Mesendoderm (in vitro differentiated cells): ENCODE measurements at places on chromosomes 1 and 21.

GRCh38 chr1:170853302-170853701 is 82.0 kb upstream of the MROH9 start:
- no peak for DNase-seq

- DNase-seq: no peak
Measured at GRCh38 chr1:217983051-217983375, 302.1 kb upstream of the RRP15 start.

GRCh38 chr1:67948151-67949080 is 102.0 kb downstream of the DIRAS3 start:
- DNase-seq: no peak

DNA sequence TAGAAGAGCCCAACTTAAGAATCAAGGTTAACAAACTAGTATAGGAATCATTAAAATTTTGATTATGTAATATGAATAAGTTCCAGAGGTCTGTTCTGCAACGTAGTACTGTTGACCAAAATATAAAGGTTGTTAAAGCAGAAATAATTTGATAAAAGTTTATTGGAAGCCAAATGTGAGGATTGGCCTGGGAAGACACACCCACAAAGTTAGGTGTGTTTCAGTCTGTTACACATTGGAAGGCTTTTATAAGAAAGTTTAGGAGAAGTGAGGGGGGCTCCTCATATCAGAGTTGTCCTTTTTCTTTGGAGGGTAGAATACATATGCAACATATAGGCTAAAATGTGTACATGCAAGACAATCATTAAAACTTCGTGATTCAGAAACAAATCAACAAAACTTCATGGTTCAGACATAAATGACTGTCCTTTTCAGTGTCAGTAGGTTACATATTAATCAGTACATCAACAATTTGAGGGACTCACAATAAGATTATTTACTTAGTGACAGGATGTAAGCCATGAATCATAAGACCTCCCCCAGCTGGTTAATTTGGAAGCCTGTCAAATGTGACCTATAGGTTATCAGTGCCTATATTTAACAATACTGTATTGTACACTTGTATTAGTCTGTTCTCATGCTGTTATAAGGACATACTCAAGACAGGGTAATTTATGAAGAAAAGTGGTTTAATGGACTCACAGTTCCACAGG is 245.0 kb upstream of the B3GALT2 start:
- DNase-seq: no peak

DNA sequence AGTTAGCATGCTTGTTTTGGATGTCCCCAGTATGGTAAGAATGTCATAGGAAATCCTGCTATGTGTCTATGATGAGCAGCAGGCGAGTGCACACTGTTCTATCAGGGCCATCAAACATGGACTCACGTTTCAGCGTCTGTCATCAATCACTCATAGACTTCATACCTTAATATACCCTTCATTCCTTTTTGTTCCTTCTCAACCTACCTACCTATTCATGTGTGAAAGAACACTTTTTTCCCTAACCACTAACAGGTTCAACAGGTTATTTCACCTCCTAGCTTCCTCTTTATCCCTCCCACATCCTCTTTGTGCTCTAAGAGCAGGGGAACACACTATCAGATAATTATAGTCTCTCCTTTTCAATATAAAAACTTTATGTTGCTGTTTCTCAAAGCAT is 300.6 kb downstream of the TM2D1 start:
- no peak for DNase-seq

- DNase-seq: peak; percentile 96
Measured at GRCh38 chr1:154325583-154326545, 539 bp downstream of the ATP8B2 start.

DNA sequence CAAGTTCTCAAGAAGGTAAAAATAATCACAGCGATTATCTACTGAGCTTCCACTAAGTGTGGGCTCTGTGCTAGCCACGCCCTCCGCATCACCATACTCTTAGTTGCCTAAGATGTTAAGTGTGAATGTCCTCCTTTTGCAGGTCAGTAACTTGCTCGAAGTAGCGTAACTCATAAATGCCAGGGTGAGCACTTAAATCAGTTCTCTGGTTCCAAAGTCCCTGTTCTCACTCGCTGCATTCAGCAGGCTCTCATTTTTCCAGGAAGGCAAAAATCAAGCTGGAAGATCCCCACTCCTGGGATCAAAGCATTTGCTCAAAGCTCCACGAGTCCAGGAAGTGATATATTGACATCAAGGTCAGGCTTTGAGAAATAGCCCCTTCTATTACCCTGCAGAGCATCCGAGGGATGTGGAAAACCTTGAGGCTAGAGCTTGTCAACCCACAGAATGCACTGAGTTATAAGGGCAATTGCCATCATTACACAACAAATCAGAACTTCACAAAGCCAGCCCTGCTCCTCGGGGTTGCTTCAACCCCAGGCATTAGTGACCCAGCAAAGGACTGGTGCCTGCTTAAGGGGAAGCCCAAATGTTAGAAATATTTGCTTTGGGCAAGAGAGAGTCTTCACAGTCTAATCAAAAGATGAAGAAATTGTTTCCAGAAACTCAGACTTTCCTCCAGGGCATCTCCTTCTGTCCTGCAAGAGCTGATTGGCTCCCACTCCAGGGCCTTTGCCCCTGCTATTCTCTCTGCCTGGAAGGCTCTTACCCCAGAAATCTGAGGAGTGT is 19.5 kb downstream of the SLC30A1 start:
- DNase-seq: no peak

DNA sequence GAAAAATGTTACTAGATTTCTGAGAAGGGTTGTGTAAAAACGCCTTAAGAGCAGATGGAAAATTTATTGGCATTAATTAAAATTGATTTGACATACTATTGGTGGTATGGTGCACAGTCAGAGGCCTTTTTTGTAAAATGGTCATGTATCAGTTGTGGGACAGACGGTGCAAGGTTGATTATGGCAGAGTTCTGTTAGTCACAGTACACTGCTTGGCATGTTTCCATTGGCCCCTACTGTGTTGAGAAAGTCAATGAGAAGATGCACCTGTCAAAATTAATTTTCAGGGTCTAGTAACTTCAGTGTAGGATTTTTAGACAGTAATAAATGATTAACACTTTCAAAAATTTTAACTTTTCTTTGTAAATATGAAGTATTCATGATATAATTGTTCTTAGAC is 4.4 kb downstream of the B3GALT2 start:
- DNase-seq: no peak

DNA sequence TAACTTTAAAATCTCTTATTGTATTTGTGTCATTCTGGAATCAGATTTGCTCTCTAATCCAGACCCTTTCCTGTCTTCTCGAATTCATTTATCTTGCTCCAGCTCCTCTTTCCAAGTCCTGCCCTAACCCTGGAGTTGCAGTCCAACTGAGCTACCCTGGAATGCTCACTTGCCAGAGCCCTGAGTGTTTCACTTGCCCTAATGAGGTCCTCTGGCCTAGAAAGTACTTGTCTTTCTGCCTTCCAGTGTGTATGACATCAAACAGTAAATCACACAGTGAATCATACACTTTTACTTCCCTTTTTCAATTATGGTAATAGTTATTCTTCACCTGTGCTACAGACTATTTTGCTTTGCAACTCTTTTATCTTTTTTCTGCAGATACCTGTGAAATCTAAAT is 96.9 kb downstream of the NEK7 start:
- DNase-seq: no peak

DNA sequence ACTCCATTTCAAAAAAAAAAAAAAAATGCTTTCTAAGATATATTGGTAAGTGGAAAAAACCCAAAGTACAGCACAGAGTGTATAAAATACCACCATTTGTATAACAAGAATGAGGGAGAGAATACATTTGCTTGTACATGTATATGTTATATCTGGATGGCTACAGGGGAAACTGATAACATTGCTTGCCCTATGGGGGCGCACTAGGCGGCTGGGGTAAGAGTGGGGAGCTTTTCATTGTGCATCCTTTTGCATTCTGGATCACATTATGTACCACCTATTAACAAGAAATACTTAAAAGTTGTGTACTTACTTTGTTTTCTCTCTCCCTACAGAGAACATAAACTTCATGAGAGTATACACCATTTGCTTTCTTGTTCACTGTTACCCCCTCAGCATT is 28.6 kb upstream of the OPRD1 start:
- no peak for DNase-seq

DNA sequence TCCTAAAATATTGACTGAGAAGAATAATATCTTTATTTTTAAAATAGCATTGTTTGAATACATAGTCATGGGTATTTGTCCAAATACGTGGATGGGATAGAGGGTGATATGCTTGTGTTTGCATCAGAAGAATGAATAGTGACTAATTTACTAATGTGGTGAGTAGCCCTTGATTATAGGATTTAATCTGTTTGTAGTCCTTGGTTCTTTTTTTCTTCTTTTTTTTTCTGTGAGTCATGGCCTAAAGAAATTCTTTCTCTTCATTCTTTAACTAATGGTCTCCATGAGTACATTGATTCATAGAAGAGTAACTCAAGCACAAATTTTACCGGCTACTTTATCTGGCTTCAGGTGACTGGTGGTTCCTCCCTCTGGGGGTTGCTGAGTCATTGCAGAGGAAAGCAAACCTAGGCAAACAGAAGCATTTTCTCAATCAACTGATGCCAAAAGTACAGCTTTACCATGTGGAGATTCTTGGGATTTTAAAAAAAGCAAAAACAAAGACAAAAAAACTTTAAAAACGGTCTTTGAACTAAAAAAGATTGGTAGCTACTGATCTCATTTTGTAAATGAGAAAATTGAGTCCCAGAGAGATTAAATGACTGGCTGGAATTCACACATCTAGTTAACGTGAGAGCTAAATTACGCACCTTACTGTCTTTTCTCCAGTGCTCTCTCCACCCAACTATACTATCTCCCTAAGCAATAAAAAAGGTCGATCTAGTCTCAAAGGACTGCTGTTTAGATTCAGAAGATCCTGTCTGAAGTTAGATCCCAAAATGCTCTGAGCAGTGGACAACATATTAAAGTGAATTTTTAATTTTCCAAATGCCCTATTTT is 40.5 kb downstream of the AK5 start:
- peak; percentile 77 for DNase-seq

GRCh38 chr1:235073968-235074522 is 54.6 kb downstream of the TOMM20 start:
- no peak for DNase-seq

GRCh38 chr1:39288735-39289465 is 84.4 kb downstream of the MACF1 start:
- no peak for DNase-seq

- DNase-seq: peak; percentile 32
Measured at GRCh38 chr1:24968941-24969585, 39.0 kb upstream of the RUNX3 start.

DNA sequence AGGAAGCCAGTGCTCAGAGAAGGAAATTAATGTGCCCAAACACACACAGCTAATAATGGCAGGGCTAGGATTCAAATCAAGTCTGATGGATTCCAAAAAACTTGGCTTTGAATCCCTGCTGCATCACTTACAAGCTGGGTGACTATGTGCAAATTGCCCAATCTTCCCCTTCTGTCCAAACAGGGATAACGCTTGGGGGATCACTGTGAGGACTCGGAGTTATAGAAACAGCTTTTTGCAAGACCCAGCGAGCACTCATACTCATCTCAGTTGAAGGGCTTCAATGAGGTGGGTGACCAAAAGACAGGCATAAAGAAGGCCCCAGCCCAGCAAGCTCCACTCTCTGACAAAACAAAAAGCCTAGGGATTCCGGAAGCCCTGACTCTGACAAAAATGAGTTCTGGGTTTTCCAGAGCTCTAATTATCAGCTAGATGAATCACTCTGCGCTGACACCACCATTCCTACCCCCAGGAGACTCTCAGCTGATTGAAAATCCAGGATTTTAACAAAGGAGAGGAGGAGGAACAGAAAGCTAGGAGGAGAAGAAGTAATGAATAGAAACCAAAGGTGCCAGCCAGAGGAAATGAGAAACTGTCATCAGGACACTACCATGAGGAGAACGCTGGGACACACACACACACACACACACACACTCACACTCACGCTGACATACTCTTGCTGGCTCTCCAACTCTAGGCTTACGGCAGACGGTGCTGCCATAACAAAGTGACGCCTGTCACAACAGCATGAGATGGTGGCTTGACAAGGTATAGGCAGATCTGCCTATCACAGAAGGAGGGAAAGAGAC is 1.6 kb upstream of the STK40 start:
- DNase-seq: peak; percentile 94

DNA sequence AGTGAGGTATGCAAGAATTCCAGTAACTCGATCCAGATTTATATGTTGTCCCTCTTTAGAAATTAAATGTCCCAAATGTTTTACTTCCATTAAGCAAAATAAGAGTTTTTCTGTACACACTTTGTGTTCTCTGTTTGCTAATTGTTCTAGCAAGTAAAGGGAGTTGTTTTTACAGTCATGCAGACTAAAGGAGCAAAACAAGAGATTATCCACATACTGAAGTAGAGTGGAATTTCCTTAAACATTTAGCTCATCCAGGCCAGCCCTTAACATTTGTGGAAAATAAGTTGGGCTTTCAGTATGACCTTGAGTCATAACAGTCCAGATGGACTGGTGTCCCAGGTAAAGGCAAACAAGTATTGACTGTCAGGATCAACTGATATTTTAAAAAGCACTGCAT is 44.1 kb upstream of the TINAGL1 start:
- no peak for DNase-seq

DNA sequence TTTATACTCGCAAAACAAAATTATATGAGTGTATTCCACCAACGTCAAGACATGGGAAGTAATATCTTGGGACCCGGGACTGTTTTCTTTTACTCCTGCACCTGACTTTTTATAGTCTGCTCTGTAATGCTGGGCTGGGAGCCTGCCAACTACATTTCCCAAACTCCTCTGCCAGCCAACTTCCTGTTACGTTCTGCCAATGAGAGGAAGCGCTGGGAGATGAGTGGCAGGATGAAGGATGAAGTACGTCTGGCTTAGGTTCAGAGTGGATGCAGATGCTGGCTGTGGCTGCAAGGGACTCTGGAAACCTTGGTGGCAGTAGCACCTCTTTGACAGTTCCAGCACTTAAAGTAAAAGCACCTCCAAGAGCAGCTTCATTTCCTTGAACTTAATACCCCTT is 59.6 kb downstream of the USP24 start:
- DNase-seq: peak; percentile 46

DNA sequence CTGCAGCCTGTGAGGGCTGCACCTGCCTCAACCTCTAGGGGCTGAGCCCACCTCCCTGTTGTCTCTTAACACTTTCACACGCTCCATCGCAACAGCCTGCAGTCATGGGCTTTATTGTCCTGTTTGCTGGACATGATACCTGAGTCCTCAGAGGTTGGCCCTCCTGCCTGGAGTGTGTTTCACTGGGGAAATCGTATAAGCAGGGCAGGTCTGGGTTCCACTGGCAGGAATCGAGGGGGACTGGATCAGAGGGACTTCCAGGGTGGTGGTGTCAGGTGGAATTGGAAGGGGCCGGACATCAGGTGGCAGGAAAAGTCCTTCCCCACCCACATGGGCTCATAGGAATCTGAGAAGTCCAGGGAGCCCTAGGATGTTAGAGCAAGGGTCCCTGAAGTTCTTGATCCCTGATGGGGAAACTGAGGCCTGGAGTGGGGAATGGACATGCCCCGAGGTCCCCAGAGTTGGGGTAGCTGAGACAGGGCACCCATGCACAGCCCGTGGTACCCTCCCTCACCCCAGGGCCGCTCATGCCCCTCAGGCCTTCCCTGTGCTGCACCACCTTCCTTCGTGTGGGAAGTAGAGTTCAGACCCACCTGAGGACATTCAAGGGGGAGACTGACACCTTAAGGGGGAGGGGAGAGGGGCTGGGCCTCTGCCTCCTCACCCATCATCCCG is 66.6 kb downstream of the PIK3CD start:
- no peak for DNase-seq

- no peak for DNase-seq
Measured at GRCh38 chr1:4318720-4319119, 335.7 kb upstream of the AJAP1 start.
